Activated T-cell treated with anti-CD3 and anti-CD28 coated beads, Interleukin-2, amount 50 U/mL, for 24 hours (primary cell): ENCODE measurements at places on chromosomes 12 and 14.

DNA sequence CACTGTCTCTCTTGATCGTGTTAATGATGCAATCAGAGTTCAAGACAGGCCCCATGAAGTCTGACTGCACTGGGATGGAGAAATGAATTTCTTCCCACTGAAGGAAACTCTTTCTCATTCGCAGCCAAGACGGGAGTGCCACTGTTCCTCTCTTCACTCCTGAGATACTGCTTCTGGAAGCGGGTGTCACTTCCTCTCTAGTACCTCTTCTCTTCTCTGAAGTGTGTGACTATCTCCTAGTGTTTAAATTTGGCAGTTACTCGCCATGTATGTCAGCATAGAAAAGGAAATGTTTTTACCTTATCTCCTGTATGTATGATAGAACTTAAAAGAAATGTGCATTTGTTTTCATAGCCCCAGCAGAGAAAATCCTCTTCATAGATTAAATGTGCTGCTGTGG, 215.2 kb downstream of the ANO6 start:
- DNase-seq = no peak

- DNase-seq = no peak
Measured at GRCh38 chr12:19129122-19129485, 429 bp upstream of the PLEKHA5 start.

DNA sequence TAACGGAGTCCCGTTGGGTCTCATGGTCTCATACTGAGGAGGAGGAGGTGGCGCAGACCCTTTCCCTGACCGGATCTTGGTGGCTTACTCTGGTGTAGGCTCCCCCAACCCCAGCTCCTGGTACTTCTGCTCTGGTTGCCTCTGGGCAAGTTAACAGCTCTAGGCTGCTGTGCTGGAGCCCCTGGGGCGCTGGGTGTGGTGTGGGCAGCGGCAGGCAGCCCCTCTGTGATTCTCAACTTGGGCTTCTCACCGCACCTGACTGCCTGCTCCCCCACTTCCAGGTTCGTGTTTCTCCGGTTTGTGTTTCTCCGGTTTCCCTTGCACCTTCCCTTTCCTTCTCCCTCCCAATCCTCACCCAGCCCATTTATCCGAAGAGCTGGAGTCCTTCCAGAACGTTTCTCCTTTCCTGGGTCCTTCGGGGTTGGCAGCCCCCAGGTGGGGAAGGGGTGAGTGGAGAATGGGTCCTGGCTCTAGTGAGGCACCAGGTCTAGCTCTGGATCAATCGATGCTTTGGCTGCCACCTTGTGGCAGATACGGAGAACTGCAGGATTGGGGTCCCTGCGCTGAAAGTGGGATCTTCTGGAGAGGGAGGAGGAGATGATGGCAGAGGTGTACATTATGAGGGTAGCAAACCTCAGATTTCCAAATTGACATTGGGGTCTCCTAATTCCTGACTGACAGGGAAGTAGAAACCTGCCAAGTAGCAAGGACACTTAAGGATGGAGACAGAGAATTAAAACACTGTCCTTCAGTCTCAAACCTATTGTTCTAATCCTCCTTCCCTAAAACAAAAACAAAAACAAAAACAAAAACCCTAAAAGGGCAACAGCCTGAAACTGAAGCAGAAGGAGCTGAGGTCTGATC, 8.3 kb downstream of the CISTR start:
- peak; percentile 76 for DNase-seq

DNA sequence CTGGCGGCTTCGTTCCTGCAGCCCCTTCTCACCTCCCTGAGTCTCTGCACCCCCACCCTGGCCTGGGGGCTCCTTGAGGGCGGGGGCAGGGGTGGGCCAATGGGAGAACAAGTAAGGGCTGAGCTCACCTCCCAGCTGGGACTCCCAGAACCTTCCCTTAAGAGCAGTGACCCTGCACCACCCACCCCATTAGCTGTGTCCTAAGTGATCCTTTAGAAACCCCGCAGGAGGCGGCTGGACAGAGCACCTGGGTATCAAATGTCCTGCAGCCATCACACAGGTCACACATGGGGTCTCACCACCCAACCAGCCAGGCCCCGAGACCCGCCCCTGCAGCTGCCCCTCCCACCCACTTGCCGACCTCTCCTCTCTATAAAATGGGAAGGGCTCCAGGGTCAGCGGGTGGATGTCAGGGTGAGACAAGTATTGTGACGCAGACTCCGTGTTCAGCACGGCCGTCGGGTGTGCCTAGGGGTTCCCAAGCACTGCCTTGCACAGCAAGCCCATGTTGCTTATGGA, 151.2 kb upstream of the C14orf180 start:
- no peak for DNase-seq

DNA sequence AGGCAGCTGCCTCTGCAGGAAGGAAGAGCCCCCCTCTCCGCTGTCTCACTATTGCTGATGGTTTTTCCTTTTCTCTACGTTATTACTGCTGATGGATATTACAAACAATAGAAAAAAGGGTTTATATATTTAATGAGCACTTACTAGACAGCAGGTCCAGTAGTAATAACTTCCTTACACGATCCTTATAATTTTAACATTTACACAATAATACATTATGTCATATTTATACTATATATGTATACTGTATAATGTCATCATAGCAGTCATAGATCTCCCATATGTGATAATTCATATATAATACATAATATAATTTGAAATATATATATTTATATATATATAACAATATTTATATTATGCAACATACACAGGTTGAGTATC, 92.4 kb downstream of the KSR2 start:
- no peak for DNase-seq

DNA sequence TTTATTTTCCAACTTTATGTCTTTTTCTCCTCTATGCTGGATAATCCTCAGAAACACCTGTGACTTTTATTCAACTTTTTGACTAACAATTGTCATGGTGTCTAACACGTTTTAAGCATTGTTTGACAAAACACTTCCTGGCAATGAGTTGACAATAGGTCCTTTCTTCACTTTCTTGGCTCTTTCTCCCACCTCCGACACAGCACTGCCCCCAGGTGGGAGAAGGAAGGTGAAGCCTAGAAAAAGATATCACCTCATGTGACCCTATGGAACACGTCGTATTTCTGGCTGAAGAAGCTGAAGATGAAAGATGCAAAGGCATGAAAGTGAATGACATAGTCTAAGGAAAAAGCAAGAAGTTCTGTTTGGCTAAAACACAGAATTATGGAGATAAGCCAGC, 430.0 kb downstream of the ETNK1 start:
- DNase-seq = no peak

- DNase-seq = no peak
Measured at GRCh38 chr12:54376596-54376995, 7.9 kb downstream of the ZNF385A start.

DNA sequence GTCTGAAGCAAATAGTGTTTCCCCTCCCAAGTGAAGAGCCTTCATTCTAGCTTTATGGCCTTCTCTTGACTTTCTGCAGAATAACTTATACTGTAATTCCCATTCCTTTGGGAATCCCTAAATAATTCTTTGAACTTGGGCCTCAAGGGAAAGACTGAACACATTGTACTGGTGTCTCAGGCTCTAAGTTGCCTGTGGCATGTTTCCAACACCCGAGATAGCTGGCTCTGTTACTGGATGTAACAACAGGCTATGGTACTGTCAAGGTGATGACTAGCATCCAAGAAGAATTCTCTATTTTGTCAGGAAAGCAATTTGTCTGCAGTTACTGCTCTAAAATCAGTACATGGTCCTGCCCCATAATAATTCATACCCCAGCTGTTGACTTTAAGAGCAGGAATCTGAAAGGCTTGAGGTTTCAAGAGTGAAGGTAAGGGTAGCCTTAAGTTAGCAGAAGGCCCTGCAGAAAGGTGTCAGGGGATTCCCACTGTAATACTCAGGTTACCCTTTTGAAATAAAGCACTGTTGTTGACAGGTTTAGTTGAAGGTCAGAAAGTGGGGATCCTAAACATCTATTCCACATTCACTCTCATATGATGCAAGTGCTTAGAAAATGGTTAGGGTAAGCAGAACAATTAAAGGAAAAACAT, 5.2 kb downstream of the GPX2 start:
- no peak for DNase-seq

DNA sequence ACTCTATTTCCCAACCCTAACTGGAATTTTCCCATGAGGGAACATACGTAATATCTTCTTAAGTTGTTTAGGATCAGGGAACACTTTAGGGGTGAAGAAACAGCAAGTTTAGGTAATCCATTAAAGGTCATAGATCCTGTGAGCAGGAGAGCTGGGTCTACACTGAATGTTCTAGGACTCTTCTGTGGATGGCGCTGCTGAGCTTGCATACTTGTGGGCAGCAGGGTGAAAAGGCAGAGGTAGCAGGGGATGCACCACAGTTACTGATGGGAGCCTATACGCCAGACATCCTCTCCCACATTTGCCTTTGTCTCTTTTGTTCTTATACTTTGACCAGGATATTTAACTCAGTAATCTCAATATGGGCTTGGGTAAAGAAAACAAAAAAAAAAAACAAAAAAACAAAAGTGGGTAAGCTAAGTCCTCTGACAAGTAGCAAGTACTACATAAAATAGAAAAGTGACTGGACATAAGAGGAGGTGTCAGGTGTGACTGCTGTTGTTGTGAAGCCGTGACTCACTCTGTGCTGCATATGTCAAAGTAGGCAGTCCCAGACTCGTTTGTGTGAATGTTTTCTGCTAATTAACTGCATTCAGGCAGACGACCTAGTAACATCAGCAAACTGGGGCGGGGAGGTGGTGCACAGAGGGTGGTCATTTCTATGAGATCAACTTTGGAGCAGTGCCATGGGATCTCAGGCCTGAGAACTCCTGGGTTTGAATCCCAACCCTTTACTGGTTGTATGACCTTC, 31.6 kb downstream of the NEUROD4 start:
- DNase-seq = no peak

DNA sequence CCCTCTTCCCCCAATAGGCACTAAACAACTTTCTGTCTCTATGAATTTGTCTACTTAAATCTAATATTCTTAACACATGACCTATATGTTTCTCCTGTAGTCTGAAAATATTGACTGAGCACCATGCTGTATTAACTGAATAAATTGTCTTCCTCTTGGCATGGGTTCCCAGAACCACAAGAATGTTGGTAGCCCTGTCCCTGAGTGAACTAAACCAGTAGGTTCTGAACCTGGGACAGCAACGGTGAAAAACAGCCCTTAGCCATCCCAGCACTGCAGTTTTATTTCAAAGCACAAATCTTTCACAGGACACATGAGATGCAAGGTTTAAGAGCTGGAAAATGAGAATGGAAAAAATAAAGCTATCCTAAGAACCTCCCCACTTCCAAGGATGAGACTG, 20.4 kb upstream of the HSP90B1 start:
- no peak for DNase-seq

DNA sequence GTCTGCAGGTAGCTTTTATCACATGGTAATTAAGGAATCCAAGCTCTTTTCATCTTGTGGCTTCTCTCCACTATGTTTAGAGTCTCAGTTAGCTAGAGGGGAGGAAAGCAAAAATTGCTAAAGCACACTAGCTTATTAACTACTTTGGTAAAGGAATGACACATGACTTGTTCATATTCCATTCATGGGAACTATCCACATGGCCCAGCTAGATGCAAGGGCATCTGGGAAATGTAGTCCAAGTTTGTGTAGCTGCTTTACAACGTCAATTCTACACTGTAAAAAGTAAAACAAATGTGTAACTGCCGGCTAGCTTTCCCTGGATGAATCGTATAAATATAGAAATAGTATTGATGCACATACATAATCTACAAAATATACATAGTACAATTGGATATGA, 244.5 kb upstream of the LRFN5 start:
- DNase-seq = no peak

DNA sequence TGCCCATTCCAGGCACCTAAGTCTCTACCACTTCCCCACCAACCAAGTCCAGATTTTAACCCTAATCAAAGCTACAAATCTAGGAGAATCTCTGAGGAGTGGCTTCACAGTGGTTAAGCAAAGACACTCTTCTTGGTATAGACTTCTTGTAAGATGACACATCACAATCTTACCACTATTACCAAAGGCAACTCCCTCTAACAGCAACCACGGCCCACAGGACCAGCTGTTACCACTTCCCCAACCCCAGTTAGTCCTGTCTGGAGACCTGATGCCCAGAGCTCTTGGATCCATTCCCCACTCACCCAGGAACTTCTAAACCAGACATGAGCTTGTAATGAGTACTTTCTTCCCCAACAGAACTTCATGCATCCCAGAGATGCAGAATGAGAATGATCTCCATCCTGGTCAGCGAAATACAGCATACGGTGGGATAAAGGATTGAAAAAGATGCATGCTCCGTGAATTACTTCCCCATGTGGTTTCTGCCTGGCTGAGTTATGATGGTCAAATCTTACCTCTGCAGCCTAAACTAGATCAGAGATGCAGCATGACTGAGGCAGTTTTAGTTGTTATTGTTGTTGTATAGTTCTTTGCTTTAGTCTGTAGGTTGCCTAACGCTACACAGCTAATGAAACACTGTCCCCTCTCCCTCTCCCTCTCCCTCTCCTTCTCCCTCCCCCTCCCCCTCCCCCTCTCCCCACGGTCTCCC, 87.7 kb upstream of the FOXN3 start:
- DNase-seq = no peak

DNA sequence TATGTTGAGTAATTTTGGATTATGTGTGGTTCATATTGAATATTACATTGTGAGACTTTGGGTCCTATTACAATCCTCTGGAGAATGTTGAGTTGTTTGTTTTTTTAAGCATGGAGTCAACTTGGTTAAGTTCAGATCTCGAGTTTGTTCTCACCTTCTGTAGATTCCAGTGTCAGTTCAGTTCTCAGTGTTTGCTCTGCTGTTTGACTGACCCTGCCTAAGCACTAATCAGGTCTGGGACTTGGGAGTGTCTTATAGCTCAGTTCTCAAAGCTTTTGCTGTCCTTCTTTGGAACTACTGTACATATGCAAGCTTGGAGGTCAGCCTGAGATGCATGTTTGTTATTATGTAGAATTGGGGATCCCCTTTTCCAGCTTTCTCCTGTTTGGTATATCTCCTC, 63.1 kb downstream of the DIP2B start:
- DNase-seq = no peak

DNA sequence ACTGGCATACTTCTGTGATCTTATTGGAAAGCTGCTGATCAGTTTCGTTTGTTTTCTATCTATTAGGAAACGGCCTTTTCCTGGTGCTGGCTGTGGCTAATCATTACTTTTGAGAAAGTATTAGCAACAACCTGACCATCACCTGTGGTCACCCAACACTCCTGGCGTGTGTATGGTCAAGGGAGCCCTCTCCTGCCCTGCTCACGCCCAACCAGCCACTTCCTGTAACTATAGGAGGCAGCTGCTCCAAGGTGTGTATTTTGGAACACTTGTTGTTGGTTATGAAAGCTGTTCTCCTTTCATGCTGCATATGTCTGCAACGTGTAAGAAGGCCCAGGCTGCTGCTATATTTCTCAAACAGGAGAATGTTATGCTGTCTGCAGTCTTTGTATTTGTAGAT, 1582.8 kb downstream of the AACS start:
- DNase-seq = no peak

DNA sequence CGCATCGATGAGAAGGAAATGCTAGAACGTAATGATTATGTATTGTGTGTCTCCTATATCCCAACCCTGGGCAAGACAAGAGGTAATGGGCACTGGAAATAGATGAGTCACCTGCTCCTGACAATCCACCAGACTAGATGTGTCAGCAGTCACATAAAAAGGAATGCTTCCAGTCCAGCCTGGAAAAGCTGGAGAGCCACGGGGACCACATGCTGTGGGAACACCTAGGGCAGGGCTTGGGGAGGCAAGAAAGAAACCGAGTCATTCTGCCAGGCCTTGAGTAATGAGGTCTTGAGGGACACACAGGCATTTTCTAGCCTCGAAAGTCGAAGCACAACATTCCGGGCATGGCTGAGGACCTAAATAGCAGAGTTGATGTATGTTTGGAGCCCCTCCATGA, 716.7 kb upstream of the TMEM132C start:
- no peak for DNase-seq

GRCh38 chr12:104669089-104669721, 212.5 kb downstream of the CHST11 start:
- no peak for DNase-seq

GRCh38 chr14:33959692-33960151, 8.8 kb upstream of the EGLN3 start:
- DNase-seq = no peak
